ENCODE measurements at places on chromosomes 2 and 18.
A peak's percentile ranks its signal among the peaks of the same experiment; 100 is the strongest.

GRCh38 chr18:67239826-67240225 is 276.7 kb downstream of the DSEL start:
- DNase-seq, result no peak

GRCh38 chr2:41735476-41735875 is 312.3 kb upstream of the PKDCC start:
- DNase-seq, result no peak

GRCh38 chr2:121479882-121480522 is 50.7 kb upstream of the RNU4ATAC start:
- DNase-seq, result no peak

- no peak for DNase-seq
Observed at GRCh38 chr2:34985474-34985873, 1370.1 kb upstream of the CRIM1 start.

DNA sequence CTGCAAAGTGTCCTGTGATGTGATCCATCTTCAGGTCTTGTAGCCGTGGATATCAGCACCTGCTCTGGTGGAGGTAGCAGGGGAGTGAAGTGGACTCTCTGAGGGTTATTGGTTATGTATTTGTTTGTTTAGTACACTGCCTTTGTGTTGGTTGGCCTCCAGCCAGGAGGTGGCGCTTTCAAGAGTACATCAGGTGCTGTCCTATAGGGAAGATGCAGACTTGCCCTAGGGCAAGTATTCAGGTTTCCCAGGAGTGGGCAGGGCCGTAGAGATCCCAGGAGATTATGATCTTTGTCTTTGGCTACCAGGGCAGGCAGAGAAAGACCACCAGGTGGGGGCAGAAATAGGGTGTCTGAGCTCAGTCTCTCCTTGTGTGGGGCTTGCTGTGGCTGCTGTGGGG is 411.8 kb downstream of the SOX11 start:
- DNase-seq, result no peak

DNA sequence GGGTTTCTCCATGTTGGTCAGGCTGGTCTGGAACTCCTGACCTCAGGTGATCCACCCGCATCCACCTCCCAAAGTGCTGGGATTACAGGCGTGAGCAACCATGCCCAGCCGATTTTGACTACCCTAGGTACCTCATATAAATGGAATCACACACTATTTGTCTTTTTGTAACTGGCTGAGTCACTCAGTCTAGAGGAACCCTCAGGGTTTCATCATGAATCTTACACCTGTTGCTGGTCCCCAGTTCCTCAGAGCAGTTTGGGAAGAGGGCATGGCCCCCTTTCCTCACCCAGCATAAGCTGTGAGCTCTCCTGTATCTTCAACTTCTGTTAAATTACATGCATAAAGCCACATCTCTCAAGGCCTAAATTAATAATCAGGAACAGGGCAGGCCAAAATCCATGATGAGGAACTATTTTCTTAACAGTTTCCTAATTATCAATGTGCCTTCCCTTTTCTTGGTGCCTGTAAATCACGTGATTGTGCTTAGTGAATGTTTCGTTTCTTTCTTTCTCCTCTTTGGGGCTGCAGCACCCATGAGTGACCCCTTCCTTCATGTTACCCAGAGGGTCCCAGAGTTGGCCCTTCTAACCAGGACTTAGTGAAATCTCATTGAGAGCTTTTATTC is 20.9 kb downstream of the DYSF start:
- no peak for DNase-seq

DNA sequence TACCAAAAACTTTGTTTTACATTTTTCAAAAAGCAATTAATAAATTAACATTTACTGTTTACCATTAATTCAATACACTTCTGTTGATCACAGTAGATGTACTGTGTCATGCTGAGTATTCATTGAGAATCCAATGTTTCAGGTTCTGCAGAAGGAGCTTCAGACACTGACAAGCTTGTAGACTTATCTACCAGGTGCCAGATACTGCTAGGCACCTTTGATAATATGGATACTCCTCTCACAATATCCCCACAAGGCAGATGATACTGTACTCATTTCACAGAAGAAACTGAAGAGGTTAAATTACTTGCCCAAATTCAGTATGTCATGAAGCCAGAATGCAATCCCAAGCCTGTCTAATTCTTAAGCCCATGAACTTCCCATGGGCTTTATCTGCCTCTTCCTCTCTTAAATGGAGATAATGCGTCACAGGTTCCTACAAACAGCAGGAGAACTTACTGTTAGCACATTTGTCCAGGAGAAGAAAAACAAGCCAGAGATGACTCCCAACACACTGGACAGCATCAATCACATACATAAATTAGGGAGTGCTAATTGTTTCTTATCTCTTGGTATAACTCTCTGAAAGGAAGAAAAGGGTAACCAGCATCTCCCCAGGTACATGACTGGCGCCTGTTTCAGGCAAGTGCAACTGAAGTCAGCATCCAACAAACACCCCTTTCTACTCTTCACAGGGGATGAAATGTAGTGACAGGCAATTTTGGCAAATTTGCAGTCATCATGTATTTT is 27.4 kb downstream of the ITSN2 start:
- no peak for DNase-seq

- DNase-seq, result peak; percentile 21
Observed at GRCh38 chr2:26246818-26247217, 2.1 kb downstream of the HADHB start.

DNA sequence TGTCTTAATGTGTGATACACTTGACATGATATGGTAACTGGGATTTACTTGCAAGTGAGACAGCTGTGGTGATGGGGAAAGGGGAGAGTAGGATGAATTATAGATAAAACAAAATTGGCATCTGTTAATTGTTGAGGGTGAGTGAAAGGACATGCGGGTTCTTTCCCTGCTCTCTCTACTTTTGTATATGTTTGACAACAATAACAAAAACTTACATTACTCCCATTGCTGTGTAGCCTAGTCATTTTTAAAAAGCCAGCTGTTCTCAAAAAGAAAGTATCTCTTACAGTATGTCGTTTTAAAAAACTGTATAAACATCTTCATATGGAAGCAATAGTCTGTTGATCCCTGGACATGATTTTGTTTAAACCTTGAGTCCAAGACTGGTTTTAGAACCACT is 117.6 kb downstream of the MYO1B start:
- no peak for DNase-seq

DNA sequence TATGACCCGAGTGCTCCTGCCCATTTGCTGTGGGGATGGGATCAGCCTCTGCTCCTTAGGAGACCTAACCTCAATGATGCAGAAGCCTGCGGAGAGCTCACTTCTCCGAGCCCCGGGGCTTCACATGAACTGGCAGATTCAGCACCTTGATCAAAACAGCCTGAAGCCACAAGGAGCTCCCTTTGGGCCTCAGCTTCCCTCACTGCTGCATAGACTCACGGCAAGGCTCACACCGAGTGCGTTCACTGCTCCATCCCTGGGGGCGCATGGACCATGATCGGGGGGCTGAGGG is 33.0 kb downstream of the CRACDL start:
- no peak for DNase-seq

DNA sequence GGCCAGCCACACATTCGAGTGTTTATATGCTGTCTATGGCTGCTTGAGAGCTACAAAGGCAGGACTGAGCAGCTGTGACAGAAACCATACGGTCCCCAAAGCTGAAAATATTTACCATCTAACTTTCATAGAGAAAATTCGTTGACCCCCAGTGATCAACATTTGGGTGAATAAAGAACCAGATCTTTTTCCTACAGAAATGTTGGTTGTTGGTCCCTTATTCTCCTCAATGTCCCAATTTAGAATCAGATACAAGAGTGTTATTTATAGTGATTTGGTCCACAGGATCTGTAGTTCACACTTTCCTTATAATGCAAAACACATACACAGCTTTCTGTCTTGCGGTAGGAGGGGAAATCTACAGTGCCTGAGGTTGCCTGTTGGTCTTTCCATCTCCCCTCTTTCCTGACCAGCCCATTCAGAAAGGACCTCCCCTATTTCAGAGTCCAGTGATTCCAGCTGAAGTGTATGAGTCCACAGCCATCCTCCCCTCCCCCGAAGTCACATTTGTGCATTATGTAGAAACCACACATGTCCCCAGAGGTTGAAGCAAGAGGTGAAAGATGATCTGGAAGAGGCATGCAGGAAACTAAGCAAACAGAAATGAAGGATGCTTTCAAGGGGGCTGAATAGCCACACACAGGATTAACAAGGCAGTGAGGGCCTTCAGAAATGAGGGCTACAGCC is 61.9 kb downstream of the SPRED2 start:
- no peak for DNase-seq

- DNase-seq, result no peak
Observed at GRCh38 chr2:54434711-54435110, 21.4 kb upstream of the SPTBN1 start.

- DNase-seq, result peak; percentile 3
Observed at GRCh38 chr2:55010915-55011314, 39.3 kb downstream of the RTN4 start.

DNA sequence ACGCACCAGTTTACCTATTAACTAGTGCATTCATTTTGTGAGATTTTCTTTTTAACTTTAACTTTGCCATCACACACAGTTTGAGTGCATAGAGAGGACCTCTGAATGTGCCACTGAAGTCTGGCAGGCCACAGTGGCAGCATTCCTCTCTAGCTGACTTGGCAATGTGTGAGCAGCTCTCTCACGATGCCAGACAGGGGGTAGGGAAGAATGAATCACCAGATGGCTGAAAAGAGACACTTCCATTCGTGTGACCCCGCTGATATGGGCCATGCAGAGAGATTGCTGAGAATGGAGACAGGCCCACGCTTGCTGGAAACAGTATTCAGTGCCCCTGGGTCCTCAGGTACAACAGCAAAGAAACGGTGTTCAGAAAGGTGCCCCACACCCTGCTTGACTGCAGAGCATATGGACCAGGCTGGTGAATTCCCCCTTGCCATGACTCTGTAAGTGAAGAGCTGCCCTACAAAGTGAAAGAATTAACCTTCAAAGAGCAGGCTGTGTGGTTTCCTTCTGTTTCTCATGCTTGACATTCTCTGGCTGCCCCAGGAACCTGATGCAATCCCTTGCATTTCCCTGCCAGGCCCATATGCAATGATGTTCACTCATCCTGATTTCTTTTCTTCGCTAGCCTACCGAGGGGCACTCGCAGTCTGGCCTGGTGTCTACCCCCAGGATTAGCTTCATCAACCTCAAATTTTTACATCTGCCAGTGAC is 236.1 kb downstream of the CDH20 start:
- DNase-seq, result no peak

- no peak for DNase-seq
Observed at GRCh38 chr2:67984600-67984999, 78.2 kb downstream of the C1D start.

- no peak for DNase-seq
Observed at GRCh38 chr2:1854729-1855547, 110.6 kb upstream of the PXDN start.

DNA sequence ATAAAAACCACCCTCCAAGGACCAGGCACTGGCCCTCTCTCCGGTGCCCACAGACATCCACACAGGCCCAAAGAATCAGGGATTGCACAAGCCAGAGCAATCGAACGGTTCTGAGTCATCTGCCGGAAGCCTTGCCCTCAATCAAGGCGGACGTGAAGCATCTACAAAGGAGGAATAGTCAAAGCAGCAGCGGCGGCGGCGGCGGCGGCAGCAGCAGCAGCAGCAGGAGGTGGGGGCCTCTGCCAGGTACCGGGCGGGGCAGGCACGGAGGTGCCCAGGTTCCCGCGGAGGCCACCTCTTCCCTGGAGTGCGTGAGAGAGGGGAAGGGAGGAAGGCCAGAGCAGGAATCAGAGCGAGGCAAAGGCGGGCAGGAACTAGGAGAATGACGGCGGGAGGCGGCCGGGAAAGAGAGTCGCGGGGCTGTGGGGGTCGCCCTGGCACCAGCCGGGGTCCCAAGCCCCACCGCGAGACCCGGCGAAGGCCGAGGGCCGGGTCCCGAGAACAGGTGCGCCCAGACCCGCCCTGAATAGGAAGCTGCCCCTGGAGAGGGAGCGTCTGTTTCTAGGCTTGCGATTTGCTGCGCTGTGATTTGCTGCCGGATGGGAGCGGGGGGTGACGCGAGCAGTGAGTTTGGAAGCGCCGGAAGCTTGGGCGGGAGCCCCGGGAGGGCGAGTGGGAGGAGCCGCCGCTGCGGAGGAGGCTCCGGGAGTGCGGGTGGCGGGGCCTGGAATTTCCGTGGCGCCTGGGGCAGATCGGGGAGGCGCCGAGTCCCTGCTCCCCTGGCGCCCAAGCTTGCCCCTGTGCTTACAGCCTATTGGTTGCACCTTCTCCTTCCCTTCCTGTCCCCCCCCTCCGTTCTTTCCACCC is at the start of gene SERPINB8:
Gene SERPINB8, plus strand, starts transcription at position 140 of the 867 bp plus-strand sequence. CDS start 8,228 bp downstream, outside the sequence.
- DNase-seq, result peak; percentile 81

DNA sequence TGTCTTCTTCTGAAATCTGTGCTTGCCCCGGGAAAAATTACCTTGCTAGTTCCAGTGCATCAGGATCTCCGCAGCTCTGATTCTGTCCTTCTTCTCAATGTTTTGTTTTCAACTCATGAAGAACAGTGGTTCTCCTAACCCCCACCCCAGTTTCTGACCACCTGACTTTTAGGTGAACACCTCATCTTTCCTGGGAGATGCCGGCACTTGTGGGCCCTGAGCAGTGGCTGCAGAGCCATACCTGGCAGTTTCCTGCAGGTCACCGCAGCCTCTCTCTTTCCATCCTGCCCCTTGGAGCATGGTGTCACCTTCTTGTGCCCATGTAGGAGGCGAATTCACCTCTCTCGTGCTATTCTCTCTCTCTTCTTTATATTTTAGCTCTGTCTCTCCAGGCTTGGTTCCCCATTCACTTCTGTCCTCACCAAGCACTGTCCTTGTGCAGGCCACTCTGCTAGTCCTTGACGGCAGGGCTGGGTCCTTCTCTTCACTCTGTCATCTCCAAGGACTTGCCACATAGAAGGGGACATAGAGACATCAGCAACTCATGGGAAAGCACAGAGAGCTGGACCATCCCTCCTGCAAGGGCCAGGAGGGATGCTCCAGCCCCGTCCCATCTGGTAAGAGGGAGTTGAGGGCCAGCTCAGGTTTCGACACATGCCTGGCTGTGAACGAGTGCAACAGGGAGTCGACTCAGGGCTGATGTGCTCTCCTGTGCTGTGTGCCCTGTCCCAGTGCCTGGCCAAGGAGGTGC is 59.1 kb downstream of the DDX1 start:
- no peak for DNase-seq

DNA sequence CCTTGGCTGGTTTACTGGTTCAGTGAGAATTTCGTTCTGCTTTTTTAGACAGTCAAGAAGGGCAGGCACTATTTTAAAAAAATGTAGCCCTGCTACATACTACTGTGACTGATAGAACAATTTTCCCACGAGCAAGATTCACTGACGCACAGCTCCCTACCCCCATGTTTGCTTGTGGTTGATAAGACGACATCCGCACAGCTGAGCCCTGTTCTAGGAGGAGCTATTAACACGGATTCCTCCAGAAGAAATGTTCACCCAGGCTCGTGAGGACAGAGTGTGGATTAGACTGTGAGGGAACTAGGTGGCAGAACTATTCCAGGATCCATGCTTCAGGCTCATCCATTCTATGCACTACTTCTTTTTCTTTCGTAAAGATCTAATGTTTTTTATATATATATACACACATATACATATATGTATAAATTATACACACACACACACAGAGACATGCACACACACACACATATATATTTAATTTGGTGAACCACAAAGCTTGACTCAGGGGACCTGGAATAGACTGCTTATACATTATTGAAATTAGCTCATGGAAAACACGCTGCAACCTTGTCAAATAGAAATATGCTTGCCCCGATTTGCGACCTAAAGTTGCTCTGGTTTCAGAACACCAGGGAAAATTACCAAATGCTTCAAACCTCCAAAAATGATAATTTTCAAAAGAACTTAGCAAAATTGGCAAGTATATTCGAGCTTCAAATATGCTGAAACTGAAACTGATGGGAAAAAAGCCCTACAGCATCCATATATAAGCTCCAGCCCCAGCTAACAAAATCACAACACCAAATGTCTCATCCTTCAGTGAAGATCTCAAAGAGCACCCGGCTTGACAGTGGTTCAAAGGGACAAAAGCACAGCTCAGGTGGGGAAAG is 370.4 kb downstream of the SOCS6 start:
- DNase-seq, result peak; percentile 70

Measured in CD4-positive, alpha-beta T cell treated with Interferon alpha-2 for 1 hour (primary cell).